ENCODE measurements at places on chromosomes 5 and 9.

DNA sequence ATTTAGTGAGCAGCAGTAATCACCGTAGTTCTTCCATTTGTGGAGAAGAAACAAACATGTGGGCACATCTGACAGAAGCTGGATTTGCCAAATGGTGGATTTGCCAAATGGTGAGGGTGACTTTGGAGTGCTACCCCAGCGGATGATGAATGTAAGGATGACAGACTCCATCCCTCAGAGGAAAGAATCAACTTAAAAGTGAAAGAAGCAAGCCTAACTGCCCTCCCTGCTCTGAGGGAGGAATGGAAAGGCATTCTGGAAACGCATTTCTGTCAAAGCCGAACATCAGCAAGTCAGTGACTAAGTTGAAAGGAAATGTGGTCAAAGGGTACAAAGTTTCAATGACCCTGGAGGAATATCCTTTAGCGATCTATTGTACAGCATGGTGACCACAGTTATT lies 143.5 kb downstream of the GPBP1 start:
- DNase-seq, result no peak

DNA sequence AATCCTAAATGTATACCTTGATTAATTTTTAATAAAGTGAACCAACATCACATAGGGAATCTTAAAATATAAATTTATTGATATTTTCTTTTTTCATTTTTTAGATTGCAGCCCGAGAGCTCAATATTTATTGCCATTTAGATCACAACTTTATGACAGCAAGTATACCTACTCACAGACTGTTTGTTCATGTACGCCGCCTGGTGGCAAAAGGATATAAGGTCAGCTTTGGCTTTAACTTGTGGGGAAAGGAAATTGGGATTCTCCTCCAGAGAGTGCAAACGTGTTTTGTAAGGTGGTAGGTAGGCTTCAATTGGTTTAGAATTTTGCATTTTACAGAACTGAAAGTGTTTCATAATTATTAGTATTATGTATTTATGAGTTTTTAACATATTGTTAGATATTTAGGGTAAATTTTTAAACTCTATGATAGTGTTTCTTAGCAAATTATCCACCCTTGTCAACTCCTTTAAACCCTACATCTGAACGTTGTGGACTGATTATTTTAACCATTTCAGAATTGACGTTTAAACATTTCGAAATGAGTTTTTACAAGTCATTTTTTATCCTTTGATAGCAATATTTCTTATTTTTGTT lies 17.5 kb upstream of the DHFR start:
- DNase-seq, result no peak

GRCh38 chr5:67061511-67061910 lies 135.1 kb downstream of the CD180 start:
- DNase-seq, result no peak

GRCh38 chr9:115770521-115770920 lies 383.1 kb upstream of the PAPPA start:
- no peak for DNase-seq

DNA sequence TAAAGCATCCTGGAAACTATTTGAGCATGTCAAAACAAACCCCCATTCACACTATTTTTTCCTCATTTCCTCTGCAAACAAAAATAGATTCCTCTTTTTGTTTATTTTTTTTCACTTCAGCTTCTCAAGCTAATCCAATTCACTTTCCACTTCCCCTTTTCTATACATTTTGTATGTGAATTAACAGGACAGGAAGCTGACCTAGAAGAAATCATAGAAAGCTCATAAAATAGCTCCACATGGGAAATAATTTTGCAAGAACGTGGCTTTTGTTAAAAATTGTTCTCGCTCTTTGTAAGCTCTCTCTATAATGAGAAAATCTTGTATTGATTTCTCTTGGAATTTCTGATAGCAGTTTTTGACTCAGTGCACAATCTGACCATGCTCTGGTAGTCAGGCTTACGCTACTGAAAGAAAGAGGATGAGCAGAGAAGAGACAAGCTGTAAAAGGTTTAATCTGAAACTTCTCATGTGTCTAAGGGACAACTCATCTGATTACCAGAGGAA lies 215.8 kb downstream of the ADAMTS12 start:
- DNase-seq, result no peak

DNA sequence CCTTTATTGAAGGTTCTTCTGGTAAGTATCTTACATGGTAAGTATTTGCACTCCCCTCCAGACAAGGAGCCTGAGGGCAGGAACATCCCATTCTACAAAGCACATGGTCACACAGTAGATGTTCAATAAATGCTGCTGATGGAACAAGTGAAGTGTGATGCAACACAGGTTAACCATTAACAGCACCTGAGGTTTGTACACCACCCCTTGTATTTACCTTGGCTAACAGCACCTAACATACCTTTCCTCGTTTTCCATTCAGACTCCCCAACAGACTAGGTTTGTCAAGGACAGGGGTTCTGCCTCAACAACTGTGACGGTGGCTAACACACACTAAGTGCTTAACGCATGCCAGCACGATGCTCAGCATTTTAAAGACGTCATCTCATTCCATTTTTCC lies 213.6 kb downstream of the MAPKAP1 start:
- no peak for DNase-seq
